ENCODE measurements at places on chromosomes 11 and 22. TPM values are rescaled to one million over a fixed set of nuclear protein-coding genes. Genes with fewer than 3 reads are reported as not detected.

DNA sequence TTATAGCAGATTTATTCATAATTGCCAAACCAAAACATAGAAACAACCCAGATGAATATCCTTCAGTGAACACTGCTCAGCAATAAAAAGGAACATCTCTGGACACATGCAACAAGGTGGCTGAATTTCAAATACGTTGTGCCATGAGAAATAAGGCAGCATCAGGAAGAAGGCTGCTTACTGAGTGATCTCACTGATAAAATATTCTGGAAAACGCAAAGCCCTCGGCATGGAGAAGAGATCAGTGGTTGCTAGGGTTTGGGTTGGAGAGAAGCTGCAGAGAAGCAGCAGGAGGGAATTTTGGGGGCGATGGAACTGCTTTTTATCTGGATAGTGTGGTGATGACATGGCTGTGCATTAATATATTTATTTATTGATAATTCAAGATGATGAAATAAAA lies 11.0 kb upstream of the SHANK2 start:
- no peak for DNase-seq
- H3K27ac ChIP-seq, result no peak overlapping the region
- H3K36me3 ChIP-seq, result no peaks in the 10 kb centered on the region

DNA sequence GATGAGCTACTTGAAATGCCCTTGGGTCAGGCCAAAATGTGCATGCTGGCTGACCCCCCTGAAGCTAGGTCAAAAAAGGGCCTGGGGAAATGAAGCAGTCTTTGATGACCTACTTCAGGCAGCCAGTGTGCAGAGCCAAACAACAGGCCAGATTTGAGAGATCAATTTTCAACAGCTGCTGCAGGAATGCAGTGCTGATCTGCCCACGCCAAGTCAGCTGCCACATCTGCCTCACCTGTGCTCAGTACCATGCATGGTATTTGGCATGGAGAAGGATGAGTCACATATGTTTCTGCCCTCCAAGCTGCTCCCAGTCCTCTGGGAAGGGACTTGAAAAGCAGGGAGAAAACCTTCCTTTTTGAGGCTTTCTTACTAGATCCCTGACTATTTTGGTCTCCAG lies 35.8 kb downstream of the MTNR1B start:
- H3K27me3 ChIP-seq, result no peaks in the 10 kb centered on the region
- H3K27ac ChIP-seq, result no peak overlapping the region
- H3K4me1 ChIP-seq, result no peaks in the 10 kb centered on the region
- DNase-seq, result no peak
- no peak overlapping the region for H3K4me3 ChIP-seq

- DNase-seq, result no peak
- no peaks in the 10 kb centered on the region for H3K27me3 ChIP-seq
- H3K36me3 ChIP-seq, result no peaks in the 10 kb centered on the region
- no peak overlapping the region for H3K27ac ChIP-seq
These were observed 69.4 kb downstream of the FLI1 start for GRCh38 chr11:128763224-128763623.

DNA sequence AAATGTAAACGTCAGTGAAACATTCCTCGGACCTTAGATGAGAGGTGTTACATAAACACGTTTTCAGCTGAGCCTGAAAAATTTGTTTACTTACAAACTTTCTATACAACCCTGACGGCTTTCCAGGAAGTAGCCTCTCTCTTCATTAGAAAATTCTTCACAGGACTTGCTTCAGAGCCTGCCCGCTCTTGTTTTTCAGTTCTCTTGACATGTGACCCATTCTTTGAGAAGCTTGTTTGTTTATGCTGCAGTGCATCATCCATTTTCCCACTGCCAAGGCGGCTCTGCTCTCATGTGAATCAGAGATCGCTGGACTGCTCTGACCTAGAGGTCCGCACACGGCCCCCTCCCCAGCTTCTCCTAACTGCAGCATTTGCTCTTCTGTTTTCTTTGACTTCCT lies 47.9 kb upstream of the ARHGAP42 start:
- no peaks in the 10 kb centered on the region for H3K36me3 ChIP-seq
- peaks cover 6% of the 10 kb centered on the region for H3K4me1 ChIP-seq
- H3K27ac ChIP-seq, result no peak overlapping the region
- no peaks in the 10 kb centered on the region for H3K27me3 ChIP-seq

The PDE2A gene
- 0.11 TPM for total RNA-seq

The TIGD3 gene
- 4.3 TPM for total RNA-seq

Measured in neural progenitor cell (in vitro differentiated cells).